ENCODE measurements at places on chromosomes 6 and 20.

GRCh38 chr20:33791959-33792597, 19.1 kb upstream of the CHMP4B start:
- DNase-seq, result no peak

GRCh38 chr20:47951521-47951971, 166.3 kb upstream of the SULF2 start:
- no peak for DNase-seq

DNA sequence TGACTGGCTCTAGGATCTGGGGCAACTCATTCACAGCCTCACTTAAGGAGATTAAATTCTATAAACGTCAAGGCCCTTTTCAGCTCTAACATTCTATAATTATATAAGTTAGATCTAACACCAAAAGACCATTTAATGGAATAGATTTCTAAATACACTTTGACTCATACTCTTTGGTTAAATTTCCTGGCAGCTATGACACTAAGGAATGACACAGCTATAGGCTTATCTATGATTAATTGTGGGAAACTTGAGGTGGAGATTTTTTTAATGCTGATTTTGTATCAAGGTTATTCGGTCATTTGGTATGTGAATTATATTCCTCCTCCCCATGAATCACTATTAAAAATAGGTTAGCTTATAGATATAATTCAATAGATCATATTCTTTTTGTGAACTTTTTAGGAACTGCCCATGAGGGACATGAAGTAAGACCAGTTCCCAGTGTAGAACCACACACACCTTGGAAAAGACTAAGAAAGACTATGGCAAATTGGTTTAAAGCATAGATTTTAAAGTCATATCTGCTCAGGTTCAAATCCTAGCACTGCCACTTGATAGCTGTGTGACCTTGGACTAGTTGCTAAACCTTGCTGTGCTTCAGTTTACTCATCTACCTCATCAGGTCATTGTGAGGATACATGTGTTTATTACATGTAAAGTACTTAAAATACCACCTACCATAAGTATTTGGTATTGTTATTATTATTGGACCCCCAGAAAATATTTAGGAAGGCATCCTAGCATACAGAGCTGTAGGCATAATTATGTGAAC, 116.0 kb downstream of the CRYBG1 start:
- DNase-seq, result peak; percentile 80

DNA sequence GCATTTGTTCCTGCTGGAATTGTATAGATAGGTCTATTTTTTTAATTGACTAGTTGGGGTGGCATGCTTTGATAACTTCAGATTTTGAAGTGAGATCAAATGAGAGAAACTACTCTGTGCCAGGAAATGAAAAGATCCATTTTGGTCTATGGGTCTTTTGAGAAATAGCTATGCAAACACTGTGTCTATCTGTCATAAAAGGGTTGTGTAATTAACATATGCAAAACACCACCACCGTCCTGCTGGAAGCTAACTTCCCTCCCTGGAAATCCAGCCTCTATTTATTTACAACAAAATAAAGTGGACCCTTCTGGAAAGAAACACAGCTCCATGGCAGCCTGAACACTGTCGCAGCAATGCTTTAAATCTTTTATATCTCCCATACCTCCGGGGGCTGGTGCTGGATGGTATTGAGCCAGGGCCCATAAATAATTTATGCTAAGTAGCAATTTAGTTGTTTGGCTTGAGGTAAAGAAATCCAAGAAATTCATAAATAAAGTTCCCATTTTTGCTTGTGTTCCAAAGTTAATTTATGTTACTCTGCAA, 244.2 kb upstream of the POU3F2 start:
- DNase-seq, result no peak

- no peak for DNase-seq
Measured at GRCh38 chr6:43575105-43575771, 600 bp downstream of the XPO5 start.

- no peak for DNase-seq
Measured at GRCh38 chr20:54608039-54608745, 132.8 kb downstream of the DOK5 start.

DNA sequence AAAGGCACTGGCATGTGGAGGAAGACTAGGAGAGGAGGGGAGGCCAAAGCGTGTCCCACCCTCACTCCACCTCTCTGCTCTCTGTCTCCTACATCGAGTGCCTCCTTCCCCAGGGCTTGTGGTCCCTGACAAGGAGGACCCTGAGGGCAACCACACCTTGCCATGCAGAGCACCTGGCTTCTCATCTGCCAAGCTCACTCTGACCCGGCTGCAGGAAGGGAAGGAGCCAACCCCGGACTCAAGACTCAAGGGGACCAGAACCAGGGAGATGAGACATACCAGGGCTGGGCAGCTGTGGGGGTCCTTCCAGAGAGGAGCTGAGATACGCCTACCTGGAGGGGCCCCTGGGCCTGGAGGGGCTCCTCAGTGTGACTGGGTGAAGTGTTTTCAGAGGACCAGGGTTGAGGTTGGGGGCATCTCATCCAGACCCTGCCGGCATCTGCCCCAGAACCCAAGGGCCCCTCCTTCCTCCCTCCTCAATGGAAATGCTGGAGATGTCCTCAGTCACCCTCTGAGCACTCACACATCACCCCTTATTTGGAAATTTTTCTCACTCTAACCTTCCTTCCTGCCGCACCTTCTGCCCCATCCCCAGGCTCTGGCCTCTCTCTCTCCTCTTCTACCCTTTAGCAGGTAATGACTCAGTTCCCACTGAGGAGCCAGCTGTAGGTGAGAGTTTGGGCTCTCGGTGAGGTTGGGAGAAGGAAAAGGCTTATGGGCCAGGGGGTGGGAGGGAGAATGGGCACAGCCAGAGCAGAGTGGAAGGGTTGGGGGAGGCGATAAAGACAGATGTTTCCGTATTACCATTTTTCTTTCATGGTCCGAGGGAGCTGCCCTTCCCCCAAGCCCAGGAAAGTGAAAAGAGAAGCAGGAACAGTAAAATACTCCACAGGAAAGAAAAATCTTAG, 32.0 kb upstream of the POU5F1 start:
- no peak for DNase-seq

GRCh38 chr6:38901802-38902522, 146.6 kb upstream of the GLP1R start:
- DNase-seq, result no peak

DNA sequence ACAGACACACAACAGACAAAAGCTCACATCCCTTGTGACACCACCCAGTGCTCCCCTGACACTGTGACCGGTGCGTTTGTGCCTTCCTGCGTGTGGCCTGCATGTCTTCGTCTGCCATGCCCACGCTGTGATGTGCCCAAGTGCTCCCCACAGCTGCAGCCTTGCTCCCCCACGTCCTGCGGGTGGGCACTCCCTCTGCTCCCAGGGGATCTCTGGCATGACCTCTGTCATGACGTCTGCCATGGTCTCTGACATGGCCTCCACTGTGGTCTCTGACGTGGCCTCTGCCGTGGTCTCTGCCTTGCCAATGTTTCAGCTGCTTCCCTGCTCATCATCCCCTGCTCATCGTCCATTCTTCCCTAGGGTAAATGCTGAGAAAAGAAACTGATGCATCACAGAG, 200.9 kb downstream of the DLL1 start:
- DNase-seq, result no peak

GRCh38 chr6:2952557-2953095, 18.7 kb downstream of the SERPINB6 start:
- DNase-seq, result peak; percentile 27

DNA sequence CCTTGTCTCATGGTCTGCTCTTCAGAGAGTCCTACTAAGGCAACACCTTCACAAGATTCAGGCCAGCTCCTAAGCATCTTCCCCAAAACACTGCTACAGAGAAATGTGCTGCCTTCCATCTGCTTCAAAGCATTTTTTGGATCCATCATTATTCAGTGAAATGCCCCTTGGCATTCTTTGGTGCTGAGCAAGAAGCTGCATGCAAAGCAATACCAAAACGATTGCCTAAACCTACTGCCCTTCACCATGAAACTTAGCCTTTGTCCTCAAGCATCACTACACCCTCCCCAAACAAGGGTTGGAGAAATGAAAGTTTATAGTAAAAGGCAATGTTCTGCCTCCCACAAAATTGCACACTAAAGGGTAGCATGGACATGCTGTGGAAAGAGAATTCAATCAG, 93.5 kb downstream of the SNAP25 start:
- DNase-seq, result no peak

DNA sequence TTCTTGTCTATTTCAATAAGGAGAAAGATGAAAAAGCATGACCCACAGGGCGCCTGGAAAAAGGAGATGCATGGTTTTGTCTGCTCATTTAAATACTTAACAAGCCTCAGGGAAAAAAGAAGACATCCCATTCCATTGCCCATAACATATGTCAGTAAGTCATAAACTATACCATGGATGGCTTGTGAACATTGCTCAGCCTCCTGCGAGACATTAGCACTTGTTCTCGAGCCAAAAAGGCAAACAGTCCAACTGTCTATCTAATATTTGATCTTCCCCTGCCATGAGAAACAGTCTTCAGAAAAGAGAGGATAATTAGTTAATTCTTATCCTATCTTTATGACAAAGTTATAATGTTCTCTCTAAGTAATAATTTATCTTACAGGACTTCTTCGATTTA, 527.4 kb downstream of the HACE1 start:
- no peak for DNase-seq

- no peak for DNase-seq
Measured at GRCh38 chr6:6697620-6698019, 109.1 kb downstream of the LY86 start.

DNA sequence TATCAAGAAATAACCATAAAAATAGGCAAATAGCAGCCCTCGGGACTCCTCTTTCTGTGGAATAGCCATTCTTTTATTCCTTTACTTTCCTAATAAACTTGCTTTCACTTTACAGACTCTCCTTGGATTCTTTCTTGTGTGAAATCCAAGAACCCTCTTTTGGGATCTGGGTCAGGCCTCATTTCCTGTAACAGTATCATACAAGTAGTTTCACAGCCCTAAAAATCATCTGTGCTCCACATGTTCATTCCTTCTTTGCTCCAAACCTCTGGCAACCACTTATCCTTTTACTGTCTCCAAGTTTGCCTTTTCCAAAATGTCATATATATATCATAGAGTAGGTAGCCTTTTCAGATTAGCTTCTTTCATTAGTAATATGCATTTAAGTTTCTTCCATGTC, 13.5 kb upstream of the NT5E start:
- DNase-seq, result no peak

DNA sequence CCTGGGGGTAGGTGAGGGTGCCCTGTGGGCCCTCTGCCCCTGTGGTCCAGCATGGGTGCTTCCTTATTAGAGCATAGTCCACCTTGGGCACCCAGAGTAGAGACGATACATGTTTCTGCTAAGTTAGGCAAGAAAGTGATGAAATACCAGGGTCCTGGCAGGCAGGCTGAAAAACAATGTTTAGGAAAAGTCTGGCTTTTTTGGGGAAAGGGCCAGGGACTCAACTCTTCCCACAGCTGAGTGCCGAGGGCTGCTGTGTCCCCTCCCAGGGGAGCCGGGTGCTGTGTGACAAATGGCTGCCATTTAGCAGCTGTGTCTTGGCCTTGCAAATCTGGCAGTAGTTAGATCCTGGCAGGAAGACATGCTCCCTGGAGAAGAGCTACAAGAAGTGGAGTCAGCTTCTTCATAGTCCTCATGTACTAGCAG, 61.5 kb downstream of the RREB1 start:
- DNase-seq, result no peak

DNA sequence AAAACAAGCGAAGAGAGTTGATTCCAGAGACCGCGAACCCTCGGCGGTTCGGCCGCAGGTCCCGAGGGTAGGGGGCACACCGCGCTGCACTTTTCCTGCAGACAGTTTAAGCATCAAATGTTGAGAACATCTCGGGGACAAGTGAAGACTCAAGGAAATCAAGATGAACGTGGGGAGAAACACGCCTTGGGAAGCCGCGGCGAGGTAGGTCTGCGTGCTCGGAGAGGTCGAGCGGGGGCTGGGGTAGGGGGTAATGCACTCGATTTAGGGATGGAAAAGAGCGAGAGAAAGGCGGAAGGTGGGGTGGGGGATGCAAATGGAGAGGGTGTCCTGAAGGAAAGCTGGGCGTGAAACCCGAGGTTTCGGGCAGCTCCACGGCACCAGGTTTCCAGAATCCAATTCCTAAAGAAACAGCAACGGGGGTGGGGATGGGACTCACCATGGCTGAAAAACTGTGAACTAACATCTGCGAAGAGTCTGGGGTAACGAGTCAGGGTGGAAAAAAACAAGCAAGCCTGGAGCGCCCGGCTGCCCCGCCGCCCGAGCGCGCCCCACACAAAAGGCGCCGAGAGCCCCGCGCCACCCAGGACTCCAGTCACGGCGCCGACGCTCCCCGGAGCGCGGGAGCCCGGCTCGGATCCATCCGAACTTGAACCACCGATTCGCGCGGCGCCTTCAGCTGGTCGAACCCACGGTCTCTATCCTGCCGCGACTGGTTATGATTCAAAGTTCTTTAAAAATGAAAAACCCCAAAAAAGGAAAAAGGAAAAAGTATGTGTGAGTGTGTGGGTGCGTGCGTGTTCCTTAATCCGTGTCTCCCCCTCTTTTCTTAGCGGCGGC, 3.5 kb downstream of the TFAP2A start:
- no peak for DNase-seq

GRCh38 chr6:41859356-41859755, 35.8 kb downstream of the USP49 start:
- DNase-seq, result no peak

- no peak for DNase-seq
Measured at GRCh38 chr20:61052776-61053442, 199.2 kb upstream of the CDH4 start.

- peak; percentile 19 for DNase-seq
Measured at GRCh38 chr6:163354761-163355425, 59.6 kb upstream of the QKI start.

GRCh38 chr6:16999491-17000436, 102.1 kb upstream of the STMND1 start:
- no peak for DNase-seq

DNA sequence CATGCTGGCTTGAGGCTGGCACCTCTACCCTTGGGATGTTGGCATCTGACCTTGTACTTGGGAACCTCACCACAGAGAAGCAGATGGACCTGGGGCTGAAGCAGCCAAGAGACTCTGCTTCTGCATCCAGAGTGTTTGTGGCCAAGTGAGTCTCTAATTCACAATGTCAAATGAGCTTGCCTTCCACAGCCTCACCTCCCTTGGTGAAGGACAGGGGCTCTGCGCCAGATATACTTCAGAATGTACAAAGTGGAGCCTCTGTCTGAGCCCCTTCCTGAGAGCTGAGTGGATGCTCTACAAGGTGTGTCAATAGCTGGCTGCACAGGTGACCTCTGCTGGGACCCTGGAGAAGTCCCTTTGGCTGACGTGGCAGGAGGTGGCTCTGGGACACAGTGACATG, 508.9 kb downstream of the CDH26 start:
- no peak for DNase-seq

- DNase-seq, result peak; percentile 19
Measured at GRCh38 chr6:44976677-44977641, 351.2 kb upstream of the RUNX2 start.

DNA sequence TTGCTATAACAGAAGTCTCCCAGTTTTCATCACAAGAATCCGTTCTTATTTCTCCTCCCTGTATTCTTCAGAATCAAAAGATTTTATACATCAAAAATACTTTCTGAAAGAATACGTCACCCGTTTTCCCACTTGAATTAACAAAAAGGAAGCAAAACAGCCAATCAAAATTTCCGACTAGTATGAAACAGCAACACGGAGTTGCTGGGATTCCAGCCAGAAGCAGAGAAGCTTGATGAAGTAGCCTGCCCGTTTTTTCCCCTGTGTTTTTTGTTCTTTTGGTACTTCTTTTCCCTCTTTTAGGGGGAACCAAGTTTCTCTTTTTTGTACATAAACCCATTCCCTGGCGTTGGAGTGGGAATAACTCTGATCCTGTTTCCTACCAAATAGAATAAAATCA, 14.6 kb downstream of the TXLNB start:
- DNase-seq, result no peak

GRCh38 chr6:11025921-11026635, 18.0 kb downstream of the ELOVL2 start:
- no peak for DNase-seq

Data from NCI-H226 (cell line).